Spleen (tissue), 13 donors: ENCODE measurements at places on chromosomes 11 and 22.

DNA sequence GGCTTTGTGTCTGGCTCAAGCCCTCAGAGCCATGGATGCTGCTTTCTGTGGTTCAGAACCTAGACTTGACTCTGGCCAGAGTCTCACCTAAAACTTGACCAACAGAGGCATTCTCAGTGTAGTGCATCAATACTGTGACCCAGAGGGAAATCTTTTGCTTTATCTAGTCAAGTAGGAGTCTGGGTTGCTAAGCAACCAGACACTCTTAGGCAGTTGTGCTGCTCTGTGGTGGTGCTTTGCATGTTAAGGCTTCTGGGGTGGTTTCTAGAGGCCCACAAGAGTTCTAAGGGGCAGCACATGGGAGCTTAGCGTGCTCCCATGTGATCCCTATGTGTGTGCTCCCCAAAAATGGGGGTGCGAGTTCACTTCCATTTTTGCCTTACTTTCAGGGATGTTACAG lies 224.6 kb upstream of the PLET1 start:
- no peak for DNase-seq

DNA sequence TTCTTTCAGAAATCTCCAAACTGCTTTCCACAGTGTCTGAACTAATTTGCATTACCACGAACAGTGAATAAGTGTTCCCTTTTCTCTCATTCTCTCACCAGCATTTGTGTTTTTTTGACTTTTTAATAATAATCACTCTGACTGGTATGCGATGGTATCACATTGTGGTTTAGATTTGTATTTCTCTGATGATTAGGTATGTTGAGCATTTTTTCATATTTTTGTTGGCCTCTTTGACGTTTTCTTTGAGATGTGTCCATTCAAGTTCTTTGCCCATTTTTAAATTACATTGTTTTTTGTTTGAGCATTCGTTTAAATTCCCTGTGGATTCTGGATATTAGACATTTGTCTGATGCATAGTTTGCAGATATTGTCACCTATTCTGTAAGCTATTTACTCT lies 1639.6 kb upstream of the TENM4 start:
- no peak for DNase-seq

DNA sequence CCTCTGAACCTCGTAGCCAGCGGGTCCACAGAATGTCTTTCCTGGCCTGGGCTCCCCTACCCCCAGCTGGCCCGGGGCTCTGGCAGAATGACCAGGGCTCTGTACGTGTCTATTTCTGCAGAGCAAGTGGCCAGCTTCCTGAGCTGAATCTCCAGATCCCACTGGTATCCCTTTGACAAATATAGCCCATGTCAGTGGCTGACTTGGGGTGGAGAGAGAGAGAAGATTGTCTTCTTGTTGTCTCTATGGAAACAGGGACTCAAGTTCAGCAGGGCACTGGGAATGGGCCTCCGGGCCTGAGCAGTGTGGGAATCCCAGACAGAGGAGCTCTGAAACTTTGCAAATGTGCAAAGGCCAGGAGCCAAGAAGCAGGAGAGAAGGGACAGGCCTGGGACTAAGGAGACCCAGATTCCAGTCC lies 33.9 kb downstream of the ANO1 start:
- no peak for DNase-seq

- no peak for DNase-seq
Measured at GRCh38 chr11:114172871-114173444, 113.4 kb downstream of the ZBTB16 start.

- no peak for DNase-seq
Measured at GRCh38 chr22:42419243-42419881, 12.8 kb downstream of the NFAM1 start.

- no peak for DNase-seq
Measured at GRCh38 chr11:64643256-64643881, 52.3 kb downstream of the SLC22A12 start.
